Activated effector memory CD4-positive, alpha-beta T cell treated with anti-CD3 and anti-CD28 coated beads, Interleukin-2, amount 50 U/mL, for 16 hours (primary cell): ENCODE measurements at places on chromosomes 5 and 9.
A peak's percentile ranks its signal among the peaks of the same experiment; 100 is the strongest.

GRCh38 chr9:92315456-92315855 lies 9.7 kb downstream of the NOL8 start:
- DNase-seq, result no peak

DNA sequence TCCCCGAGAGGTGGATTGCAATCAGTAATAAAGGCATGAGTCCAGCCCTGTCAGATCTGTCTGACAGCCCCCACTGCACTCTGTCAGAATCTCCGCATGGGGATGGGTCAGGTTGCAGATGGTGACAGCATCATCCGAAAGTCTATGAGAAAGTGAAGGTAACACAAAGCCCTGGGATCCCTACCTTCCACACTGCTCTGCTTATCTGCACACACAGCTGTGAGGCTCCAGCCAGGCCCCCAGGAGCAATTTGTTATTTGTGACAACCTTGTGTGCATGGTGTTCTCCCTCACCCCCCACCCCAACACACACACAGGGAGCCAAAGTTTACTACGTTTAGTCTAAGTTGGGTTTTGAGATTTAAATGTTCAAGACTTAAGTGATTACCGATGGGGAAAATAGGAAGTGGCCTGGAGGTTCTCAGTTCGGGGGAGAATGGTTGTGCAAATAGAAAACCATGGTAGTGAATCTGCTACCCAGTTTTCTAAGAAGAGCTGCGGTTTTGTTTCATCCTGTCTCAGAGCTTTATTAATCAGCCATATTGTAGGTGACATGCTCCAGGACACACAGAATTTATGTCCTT lies 92.7 kb downstream of the SV2C start:
- peak; percentile 65 for DNase-seq

GRCh38 chr9:132669319-132669697 lies 475 bp downstream of the DDX31 start:
- DNase-seq, result no peak

- no peak for DNase-seq
Measured at GRCh38 chr9:129344641-129345495, 166.8 kb upstream of the IER5L start.

DNA sequence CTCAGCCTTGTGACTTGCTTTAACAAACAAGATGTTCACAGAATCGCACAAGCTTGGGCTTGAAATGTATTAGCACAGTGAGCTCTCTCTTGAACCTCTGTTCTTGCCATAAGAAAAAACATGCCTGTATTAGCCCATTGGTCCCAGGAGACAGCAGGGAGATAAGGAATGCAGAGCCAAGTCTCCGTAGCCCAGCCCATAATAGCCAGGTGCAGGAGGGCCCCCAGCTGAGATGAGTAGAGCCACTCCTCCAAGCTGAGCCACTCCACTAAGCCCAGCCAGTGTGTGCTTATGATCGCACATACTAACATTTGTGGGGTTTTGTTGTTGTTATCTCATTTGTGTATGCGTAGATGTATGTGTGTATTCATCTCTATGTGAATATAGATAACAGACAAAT lies 21.6 kb upstream of the SVEP1 start:
- DNase-seq, result no peak

DNA sequence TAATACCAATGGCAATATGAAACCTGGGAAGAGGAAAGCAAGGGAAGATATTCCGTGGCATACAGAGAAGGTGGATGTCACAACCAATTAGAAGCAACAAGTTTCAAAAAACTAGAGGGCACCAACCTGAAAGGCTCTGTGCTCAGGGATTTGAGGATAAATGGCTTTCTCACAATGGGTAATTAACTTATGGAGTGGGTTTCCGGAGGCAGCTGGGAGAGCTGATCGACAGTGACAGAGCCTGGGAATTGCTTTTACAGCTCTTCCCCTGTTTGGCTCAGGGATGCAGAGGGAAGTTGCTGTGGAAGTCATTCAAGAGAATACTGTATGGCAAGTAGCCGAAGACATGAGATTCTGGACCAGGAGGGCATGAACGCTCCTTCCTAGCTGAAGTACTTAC lies 237.0 kb downstream of the KIF4B start:
- no peak for DNase-seq

DNA sequence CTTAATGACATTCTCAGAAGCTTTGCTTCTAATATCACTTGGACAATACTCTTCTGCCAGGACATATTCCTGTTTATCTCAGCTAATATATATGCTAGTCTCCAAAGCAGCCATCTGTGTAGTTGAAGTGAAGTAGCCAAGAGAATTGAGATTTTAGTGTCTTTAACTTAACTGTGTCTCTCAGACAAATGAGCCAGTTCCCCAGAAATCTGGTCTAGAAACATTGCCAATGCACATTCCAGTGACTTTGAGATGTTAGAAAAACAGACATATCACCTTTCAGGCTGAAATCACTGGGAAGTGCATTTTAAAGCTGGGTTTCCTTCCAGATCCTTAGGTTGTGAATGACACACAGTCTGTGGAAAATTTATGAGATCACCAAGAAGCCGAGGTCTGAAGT lies 114.6 kb downstream of the MTX3 start:
- no peak for DNase-seq
